GM23338 (cell line): ENCODE measurements at places on chromosomes 4 and X. TPM values are rescaled to one million over a fixed set of nuclear protein-coding genes. Genes with fewer than 3 reads are reported as not detected.

DNA sequence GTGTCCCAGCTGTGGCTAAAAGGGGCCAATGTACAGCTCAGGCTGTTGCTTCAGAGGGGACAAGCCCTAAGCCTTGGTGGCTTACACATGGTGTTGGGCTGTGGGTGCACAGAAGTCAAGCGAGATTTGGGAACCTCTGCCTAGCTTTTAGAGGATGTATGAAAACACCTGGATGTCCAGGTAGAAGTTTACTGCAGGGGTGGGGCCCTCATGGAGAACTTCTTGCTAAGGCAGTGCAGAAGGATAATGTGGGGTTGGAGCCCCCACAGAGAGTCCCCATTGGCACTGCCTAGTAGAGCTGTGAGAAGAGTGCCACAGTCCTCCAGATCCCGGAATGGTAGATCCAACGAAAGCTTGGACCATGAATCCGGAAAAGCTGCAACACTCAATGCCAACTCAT, 40.5 kb downstream of the UBA6 start:
- no peaks in the 10 kb centered on the region for H3K27me3 ChIP-seq
- peaks cover 46% of the 10 kb centered on the region for H3K36me3 ChIP-seq
- H3K4me3 ChIP-seq = no peak overlapping the region
- no peak for DNase-seq

ARMCX1 gene
- 22.9 and 26.9 TPM in 2 replicates for total RNA-seq

- no peak overlapping the region; the same call in 1 of the 2 replicates for H3K27ac ChIP-seq
- no peaks in the 10 kb centered on the region for H3K36me3 ChIP-seq
- H3K4me3 ChIP-seq = peak overlapping the region; percentile 81
- peaks cover 28% of the 10 kb centered on the region for H3K4me1 ChIP-seq
- DNase-seq = peak; percentile 32
Measured at GRCh38 chrX:6225288-6225910, 3.3 kb downstream of the NLGN4X start.

CYSLTR1 gene
- not detected in 2 replicates for total RNA-seq

- no peaks in the 10 kb centered on the region for H3K36me3 ChIP-seq
- no peak overlapping the region for H3K4me3 ChIP-seq
- no peaks in the 10 kb centered on the region for H3K4me1 ChIP-seq
- DNase-seq = no peak
- H3K27ac ChIP-seq = no peak overlapping the region
- H3K27me3 ChIP-seq = no peaks in the 10 kb centered on the region
Measured at GRCh38 chr4:73468170-73468569, 13.4 kb upstream of the AFM start.

- H3K27me3 ChIP-seq = no peaks in the 10 kb centered on the region
- no peaks in the 10 kb centered on the region for H3K4me1 ChIP-seq
- peak; percentile 49 for DNase-seq
- peaks cover 5% of the 10 kb centered on the region; the same call in 1 of the 2 replicates for H3K36me3 ChIP-seq
Measured at GRCh38 chr4:149322203-149322602, 493.4 kb downstream of the IQCM start.
